ENCODE measurements at places on chromosomes 3 and 15.

DNA sequence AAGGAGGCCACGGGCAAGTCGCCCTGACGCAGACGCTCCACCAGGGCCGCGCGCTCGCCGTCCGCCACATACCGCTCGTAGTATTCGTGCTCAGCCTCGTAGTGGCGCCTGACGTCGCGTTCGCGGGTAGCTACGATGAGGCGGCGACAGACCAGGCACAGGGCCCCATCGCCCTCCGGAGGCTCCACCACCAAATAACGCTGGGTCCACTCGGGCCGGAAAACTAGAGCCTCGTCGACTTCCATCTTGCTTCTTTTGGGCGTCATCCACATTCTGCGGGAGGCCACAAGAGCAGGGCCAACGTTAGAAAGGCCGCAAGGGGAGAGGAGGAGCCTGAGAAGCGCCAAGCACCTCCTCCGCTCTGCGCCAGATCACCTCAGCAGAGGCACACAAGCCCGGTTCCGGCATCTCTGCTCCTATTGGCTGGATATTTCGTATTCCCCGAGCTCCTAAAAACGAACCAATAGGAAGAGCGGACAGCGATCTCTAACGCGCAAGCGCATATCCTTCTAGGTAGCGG is at the start of gene EPM2AIP1:
TSS of gene EPM2AIP1 (minus strand) at position 326 of the 520 bp plus-strand sequence. CDS start at position 272, 54 bp downstream.
- DNase-seq = peak; percentile 100

GRCh38 chr3:40417845-40418543 is 31.0 kb downstream of the ENTPD3 start:
- no peak for DNase-seq

DNA sequence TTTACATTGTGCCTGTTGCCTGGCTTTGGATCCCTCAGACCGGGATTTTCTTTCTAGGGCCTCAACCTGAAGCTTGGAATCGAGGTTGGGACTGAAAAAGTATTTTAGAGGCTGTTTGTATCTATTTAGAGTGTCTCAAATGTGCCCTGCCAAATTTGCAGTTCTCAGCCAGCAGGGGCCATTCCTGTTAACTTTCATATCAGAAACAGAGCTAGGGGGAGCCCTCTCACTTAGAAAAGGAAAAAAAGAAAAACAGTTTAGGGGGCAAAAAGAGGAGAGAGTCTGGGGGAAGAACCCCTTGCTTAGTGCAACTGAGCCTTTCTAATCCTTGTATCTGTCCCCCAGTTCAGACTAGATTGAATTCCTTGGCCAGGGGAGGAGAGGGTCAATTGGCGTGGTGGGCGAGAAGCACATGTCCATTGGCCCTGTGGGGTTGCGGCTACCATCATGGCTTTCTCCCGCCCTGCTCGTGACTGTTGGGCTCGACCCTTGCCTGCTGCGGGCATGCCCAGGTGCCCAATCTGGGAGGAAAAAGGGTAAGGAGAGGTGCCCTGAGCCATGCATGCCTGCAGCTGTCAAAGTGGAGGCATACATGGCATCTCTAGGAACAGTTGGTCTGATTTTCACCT is 101.6 kb downstream of the CFAP44 start:
- DNase-seq = no peak

- DNase-seq = no peak
These were observed 36.3 kb upstream of the MYH15 start for GRCh38 chr3:108546692-108547091.

DNA sequence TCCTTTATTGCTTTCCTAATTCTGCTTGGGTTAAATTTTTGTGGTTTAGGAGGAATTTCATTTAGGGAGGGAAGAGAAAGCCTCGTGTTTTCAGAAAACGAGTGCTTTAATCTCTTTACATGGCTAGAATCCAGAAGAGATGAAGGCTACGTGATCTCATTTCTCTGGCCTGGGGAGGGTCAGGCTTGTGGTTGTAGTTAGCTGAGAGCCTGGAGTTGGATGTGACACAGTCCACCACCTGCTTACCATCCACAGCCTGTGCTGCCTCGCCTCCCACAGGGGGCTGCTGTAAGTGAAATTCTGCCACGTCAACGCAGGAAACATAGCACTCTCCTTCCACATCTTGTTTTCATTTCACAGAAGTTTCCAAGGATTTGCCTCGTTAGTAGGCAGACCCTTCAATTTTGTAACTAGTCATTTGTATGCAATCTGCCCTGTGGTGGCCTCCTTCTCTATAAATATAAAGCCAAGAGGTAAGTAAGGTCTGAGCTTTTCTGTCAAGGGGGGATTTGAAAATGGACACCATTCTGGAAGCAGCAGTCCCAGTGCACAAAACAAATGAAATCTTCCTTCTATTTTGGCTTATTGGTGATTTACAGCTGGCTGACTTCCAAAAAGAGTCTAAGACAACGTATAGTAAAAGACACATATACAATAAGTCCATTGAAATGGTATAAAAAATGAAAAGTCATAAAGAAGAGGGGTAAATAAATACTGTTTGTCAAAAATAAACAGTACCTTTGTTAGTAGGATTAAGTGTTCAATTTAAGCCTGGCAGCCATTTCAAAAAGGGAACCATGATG is 3.4 kb downstream of the GXYLT2 start:
- peak; percentile 69 for DNase-seq

DNA sequence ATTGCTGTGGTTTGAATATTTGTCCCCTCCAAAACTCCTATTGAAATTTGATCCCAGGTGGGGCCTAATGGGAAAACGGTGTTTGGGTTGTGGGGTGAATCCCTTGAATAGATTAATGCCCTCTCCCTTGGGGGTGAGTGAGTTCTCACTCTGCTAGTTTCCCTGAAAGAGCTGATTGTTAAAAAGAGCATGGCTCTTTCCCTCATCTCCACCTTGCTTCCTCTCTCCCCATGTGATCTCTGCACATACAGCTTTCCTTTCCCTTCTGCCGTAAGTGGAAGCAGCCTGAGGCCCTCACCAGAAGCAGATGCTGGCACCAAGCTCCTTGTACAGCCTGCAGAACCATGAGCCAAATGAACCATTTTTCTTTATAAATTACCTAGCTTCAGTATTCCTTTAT is 394.9 kb upstream of the WNT5A start:
- DNase-seq = no peak

All from adrenal gland (tissue), 19 donors.